ENCODE measurements at places on chromosomes 6 and 20.

GRCh38 chr20:63741676-63742380 lies 2.3 kb downstream of the SLC2A4RG start:
- no peak for DNase-seq

DNA sequence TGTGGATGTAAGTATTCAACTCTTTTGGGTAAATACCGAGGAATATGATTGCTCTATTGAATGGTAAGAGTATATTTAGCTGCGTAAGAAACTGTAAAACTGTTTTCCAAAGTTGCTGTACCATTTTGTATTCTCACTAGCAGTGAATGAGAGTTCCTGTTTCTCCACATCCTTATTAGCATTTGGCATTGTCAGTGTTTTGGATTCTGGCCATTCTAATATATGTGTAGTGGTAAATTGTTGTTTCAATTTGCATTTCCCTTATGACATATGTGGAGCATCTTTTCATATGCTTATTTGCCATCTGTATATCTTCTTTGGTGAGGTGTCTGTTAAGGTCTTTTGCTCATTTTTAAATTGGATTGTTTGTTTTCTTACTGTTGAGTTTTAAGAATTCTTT lies 29.3 kb upstream of the KAT14 start:
- DNase-seq = no peak

DNA sequence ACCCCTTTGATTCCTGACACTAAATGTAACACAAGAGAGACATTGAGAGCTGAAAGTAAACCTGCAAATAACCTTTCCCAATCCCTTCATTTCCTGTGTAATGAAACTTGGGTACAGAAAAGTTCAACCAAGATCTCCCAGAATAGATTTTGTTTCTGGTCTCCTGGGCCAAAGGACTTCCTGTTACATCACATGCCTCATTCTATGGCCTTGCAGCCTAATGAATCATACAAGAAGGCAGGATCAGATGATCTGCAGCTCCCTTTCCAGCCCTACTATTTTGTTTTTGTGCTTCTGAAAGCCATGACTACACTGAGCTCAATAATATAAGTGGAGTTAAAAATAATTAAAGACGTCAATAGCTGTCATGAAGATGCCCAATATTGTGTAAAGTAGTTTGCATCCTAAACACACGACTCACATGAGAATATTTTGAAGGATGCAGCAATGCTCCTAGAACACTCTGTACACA lies 73.4 kb upstream of the NOX3 start:
- DNase-seq = no peak

DNA sequence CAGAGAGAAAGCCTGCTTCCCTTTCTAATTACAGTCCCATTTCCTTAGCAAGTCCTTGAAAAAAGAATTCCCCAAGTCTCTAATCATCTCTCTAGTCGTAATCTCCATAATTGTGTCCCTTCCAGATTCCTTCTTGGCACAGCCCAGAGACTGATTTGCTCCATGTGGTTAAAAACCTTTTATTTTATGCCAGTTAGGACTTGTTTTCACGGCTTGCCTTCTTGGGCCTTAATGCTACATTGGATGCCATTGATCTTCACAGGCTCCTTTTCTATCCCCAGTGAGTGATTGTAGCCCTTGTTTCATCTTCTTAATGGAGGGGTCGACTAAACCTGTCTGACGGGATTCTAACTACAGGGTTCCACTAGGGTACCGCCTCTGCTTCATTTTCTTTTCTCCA lies 650.6 kb upstream of the ARID1B start:
- no peak for DNase-seq

GRCh38 chr20:2449386-2449785 lies 21.2 kb downstream of the SNRPB start:
- no peak for DNase-seq

DNA sequence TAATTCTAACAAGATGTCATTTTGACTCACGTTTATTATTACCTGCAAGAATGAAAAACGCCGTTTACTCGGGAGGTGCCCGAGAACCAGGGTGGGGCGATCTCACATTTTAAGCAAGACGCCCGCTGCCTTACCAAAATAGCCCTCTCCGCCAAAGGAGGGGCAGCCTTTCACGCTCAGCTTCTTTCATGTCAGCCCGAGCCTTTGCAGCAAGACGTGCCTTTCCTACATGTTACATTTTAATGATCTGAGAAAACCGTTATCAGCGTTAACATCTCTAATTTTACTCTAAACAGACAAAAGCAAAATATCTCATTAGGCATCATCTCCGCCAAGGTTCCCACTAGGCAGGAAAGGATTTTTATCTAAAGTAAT lies 2.0 kb downstream of the BACH2 start:
- no peak for DNase-seq

DNA sequence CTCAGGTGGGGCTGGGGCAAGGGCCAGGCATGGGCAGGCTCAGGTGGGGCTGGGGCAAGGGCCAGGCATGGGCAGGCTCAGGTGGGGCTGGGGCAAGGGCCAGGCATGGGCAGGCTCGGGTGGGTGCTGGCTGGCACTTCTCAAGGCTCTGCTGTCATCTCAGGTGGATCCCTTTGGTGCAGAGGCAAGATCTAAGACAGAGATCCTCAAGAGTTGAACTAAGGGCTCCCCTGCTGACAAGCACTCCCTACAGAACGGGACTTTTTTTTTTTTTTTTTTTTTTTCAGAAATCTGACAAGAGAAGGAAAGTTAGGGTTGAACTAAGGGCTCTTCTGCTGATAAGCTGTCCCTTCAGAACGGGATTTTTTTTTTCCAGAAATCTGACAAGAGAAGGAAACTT lies 24.9 kb downstream of the MMP24OS start:
- no peak for DNase-seq

GRCh38 chr20:13212750-13213149 lies 8.3 kb upstream of the ISM1 start:
- no peak for DNase-seq

GRCh38 chr6:22673474-22673873 lies 104.1 kb downstream of the HDGFL1 start:
- DNase-seq = no peak

DNA sequence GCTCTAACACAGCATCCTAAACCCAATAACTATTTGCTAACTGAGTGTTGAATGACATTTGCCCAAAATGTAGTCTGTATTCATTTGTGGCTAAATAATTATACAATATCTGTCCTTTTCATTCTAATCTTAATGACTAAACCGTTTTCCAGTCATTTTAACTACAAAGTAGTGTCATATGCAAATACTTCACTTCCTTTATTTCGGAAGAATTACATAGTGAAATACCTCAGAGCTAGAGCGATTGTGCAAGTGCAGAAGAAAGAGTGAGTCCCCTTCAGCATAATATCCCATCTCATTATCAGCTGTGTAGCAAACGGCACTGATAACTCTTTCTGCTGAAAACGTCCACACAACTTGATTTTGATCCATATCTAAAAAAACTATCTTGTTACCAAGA lies 66.2 kb downstream of the ROS1 start:
- no peak for DNase-seq

GRCh38 chr6:150685860-150686259 lies 86.2 kb downstream of the PLEKHG1 start:
- no peak for DNase-seq

GRCh38 chr6:112179631-112180030 lies 74.7 kb downstream of the LAMA4 start:
- no peak for DNase-seq

- DNase-seq = no peak
Measured at GRCh38 chr6:63941747-63942470, 306.3 kb downstream of the PHF3 start.

- no peak for DNase-seq
Measured at GRCh38 chr6:169215201-169215681, 38.4 kb downstream of the THBS2 start.

DNA sequence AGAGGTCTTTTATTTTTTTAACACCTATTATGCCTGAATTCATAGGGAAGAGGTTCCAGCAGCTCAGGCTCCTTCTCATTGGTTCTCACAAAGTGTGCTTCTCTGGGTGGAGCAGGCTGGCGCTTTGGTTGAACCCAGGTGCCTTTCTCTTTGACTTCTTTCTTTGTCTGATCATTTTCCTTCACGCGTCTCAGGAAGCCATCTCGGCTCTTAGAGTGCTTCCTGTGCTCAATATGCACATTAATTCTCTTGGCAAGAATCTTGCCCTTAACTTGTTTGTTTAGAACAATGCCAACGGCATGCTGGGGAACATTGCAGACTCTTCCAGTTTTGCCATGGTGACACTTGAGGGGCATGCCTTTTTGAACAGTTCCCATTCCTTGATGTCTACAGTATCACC lies 44.2 kb upstream of the RNF24 start:
- DNase-seq = no peak

DNA sequence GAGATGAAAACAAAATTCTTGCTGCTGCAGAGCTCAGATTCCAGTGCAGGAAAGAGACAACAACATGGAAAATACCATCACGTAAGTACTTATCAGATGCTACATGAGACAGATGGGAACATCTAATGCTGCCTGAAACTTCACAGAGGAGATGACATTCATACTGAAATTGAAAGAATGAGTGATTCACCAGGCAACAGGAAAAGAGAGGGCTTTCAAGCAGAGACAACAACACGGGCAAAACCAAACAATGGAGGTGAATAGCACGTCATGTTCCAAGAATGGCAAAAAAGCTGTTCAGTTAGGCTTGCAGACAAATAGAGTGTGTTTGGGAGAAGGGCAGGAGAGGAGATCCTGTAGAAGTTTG lies 39.3 kb downstream of the GTF2H5 start:
- no peak for DNase-seq

GRCh38 chr20:38126932-38127621 lies 38.0 kb downstream of the TGM2 start:
- DNase-seq = no peak

DNA sequence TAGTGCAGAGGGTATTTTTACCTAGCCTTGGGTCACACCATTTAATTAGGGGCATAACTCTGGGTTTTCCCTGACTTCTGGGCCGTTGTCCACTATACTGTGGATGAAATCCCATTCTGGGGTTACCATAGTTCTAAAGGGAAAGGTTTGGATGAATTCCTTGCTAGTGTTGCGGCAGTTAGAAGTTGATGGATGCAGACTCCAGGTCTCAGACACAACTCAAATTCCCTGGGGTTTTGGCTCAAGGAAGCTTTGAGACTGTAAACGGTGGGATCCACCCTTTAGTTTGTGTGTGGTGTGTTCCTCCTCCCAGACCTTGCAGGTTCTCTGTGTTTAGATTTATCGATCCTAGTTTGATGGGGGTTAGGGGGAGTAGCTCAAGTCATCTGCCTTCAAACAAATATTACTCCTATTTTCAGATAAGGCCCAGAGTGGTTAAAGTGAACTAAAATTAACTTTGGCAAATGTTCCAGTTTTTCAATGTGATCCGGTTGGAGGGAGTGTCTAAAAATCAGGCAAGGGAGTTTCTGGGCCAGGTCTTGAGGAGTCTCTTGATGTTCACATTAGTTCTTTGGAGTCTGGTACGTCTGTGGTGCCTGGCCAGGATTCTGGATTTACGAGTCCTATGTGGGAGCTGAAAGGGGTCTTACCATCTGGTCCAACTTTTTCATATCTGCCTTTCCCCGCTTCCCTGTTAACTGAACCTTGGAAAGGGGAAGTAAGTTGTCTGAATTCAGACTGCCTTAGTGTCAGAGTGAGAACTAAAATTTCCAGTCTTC lies 1.5 kb downstream of the RALY start:
- DNase-seq = no peak

GRCh38 chr6:45718871-45719270 lies 296.8 kb downstream of the CLIC5 start:
- no peak for DNase-seq

DNA sequence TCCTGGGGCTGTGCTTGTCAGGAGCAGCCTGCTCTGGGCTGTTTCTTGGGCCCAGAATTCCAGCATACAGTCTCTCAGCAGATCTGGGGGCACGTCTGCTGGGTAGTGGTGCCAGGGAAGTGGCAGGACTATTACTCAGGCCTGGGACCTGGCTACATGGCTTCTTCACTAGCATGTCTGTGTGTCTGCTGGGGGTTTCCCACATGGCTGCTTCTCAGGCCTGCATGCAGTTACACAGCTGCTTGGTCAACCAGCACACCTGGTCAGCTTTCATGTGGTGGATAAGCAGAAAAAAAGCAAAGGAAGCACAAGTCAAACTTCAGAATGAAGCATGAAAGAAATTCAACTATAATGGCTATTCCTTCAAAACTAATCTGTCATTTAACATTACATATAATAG lies 316.2 kb upstream of the NOX3 start:
- DNase-seq = no peak

DNA sequence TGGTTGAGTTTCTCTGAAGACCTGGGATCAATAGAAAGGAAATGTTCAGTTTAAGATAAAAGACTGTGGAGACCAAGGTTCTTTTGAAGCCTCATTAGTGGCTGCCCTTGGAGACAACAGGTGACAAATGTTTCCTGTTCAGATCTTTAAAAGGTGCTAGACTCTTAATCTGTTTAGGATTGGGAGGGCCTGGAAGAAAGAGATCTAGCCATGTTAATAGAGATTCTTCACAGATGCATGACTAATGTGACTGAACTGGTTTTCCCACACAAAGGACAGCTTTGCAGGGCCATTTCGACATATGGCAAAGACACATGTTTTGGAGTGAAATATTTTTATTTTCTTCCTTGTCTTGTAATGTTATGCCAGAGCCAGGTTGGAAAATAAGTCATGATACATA lies 82.2 kb downstream of the WDR27 start:
- DNase-seq = no peak

DNA sequence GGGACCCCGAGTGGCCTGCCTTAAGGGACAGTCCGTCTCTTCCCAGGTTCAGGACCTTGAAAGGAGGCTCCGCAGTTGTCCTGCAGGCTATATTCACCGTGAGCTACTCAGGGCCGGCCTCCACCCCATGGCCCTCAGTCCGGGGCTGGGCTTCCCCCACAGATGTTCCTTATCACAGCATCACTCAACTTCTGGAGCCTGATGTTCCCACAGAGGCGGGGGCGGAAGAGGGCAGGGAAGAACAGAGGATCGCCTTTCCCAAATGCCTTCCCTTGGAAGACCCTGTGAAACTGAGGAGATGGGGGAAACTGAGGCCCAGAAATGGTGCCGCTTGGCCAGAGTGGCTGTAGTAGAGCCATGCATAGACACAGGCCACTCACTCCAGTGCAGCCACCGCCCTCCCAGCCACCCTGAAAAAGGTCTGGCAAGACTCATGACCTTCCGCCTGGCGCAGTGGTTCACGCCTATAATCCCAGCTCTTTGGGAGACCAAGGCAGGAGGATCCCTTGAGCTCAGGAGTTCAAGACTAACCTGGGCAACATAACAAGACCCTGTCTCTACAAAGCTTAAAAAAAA lies 4.3 kb upstream of the COX4I2 start:
- no peak for DNase-seq

DNA sequence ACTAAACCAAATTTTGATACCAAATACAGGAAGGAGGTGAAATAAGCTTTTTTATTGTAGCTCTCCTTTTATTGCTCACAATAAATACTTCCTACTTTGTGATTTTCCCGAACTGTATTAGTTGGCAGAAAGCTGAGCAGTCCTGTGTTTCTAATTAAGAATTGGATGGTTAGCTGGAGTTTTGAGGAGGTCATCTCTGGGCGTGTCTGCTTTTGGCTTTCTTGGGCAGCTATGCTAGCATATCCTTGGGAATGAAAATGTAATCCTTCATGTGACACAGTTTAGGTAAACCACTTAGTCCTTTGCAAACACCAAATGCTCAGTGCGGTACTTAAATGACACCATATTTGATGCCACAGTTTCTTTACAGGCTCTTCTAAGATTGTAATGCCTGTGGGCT lies 67.5 kb downstream of the MTHFD1L start:
- DNase-seq = no peak

Data from esophagus squamous epithelium (tissue), 5 donors.